ENCODE measurements at places on chromosomes 6 and 20. TPM values are rescaled to one million over a fixed set of nuclear protein-coding genes. Genes with fewer than 3 reads are reported as not detected.
A peak's percentile ranks its signal among the peaks of the same experiment; 100 is the strongest.

METTL24 gene
- 3.5 TPM for total RNA-seq

DNA sequence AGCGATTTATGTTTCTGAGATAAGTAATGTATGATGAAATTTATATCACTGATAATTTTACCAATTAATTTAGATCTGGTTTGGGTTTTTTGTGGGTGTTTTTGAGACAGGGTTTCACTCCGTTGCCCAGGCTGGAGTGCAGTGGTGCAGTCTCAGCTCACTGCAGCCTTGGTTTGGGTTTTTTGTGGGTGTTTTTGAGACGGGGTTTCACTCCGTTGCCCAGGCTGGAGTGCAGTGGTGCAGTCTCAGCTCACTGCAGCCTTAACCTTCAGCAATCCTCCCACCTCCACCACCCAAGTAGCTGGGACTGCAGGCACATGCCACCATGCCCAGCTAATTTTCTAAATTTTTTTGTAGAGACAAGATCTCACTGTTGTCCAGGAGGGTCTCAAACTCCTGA is 13.0 kb downstream of the MRS2 start:
- DNase-seq, result no peak

EGFL8 gene
- 31.3 TPM for total RNA-seq

SMLR1 gene
- not detected for total RNA-seq

TREM2 gene
- not detected for total RNA-seq

- peak; percentile 76 for DNase-seq
These were observed 52.7 kb downstream of the CDH26 start for GRCh38 chr20:60010689-60011458.

C6orf141 gene
- total RNA-seq, result 2.3 TPM

HEY2 gene
- 2.4 TPM for total RNA-seq

DNA sequence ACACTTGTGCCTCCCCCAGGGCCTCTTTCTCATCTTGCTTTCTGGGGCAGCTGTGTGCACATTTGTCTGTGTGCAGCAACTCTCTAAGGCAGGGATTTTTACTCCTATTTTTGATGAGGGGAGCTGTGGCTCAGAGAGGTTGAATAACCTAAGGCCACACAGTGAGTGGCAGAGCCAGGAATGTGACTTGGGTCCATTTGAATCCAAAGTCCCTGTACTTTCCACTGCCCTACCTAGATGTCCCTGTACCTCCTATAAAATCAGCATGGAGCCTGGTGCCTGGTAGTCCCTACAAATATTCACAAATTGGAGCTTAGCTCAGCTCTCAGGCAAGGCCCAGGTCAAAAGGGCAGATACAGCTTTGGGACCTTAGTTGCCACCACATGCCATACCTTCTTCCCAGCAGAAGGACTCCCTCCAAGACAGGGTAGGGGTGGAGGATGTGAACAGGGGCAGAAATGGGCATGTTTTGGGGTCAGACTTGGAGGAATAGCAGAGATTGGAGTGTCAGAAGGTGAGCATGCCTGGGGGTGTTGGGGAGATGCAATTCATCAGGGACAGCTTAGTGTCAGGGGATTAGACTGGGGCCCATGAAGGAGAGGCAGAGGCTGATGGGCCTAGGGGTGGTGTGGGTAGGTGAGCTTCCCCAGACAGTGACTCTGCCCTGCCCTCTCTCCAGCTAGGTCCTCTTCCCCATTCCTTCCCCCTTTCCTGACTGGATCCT is 4.1 kb upstream of the VEGFA start:
- DNase-seq, result no peak

GRCh38 chr6:45724511-45724910 is 291.1 kb downstream of the CLIC5 start:
- DNase-seq, result peak; percentile 73

MCM3 gene
- total RNA-seq, result 59.9 TPM

CAP2 gene
- 69.1 TPM for total RNA-seq

DNA sequence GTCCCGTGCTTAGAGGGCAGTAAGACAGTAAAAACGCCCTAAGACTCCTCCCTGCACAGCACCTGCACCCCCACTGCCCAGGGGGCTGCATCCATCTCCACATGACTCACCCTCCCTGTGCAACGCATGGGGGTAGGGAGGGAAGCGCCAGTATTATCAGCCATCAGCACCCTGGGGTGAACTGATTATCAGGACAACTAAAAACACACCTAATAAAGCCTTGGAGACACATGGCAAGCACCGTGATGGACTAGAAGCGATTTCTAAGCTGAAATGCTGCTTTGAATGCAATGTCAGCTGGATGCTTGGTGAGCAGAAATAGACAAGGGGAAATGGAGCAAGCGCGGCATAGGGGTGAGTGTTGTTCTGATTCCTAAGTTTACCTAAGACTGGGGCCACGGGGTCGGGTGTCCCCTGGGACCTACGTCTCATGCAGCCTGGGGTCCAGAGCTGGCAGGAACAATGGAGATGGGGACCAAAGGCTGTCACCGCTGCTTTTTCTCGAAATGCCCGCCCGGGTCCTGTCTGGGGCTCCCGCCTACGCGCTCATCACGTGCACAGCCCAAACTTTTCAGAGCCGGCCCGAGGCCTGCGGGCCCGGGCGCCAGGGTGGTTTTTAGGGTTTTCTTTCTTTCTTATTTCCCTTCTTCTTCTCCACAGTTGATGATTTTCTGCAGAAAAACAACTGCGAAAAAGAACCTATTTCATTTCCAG is 702 bp upstream of the TNFAIP3 start:
- DNase-seq, result no peak

MRPL18 gene
- total RNA-seq, result 62.6 TPM

- DNase-seq, result no peak
These were observed 190.7 kb downstream of the C6orf118 start for GRCh38 chr6:165118736-165119135.

- no peak for DNase-seq
These were observed 48.2 kb downstream of the ARHGAP18 start for GRCh38 chr6:129661536-129662405.

DNA sequence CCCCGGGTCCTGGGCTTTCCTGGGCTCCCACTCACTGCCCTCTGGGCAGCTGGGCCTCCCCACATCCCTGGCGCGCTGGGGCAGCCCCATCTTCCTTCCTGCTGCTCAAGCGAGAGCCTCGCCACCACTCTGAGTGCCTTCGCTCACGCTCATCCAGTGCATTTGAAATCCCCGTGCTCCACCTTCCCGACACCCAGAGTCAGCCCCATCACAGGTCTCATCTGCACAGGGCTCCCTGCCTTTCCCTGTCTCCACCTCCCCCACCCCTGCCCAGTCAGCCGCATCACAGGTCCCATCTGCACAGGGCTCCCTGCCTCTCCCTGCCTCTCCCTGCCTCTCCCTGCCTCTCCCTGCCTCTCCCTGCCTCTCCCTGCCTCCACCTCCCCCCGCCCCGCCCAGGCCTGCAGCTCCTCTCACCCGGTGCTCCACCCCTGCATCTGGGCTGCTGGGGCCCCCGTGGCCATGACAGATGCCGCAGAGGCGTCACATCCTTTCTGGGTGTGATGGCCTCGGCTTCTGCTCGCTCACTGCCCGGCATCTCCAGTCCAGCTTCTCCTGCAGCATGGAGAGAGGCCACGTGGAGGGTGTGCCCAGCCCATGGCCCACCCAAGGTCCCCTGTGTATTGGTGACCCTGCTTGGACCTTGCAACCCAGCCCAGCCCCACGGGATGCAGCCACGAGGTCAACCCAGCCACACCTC is 9.0 kb upstream of the BHLHE23 start:
- DNase-seq, result no peak

DNA sequence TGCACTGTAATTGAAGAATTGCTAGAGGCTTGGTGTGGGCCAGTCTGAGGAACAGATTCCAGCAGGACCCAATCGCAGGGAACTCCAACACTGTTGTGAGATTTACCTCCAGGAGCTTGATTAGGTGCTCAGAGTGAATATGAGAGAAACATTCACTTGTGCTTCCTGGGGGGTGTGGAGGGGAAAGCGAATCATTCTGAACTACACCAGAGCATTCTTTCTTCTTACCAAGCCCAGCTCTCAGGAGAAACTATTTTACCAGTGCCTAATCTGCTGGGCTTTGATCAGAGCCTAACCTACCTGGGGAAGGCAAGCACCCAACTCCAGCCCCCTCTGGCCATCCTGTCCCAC is 7.4 kb upstream of the SIRPB1 start:
- DNase-seq, result no peak

GRCh38 chr6:9482030-9482738 is 932.7 kb downstream of the TFAP2A start:
- DNase-seq, result no peak

DNA sequence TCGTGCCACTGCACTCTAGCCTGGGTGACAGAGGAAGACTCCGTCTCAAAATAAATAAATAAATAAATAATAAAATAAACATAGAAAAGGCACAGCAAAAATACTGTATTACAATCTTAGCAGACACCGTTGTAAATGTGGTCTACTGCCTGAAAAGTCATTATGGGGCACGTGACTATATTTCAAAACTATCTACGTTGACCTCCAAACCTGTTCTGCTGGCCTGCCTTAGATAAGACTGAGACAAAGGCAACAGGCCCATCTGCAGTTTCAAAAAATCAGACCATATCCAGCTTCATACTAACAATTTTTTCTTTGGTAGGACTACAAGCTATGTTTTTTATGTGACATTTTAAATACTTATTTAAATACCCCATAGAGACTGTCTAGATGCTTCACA is 59.1 kb downstream of the AGPAT4 start:
- DNase-seq, result no peak

MEA1 gene
- 23.8 TPM for total RNA-seq

GRCh38 chr6:163974322-163974721 is 559.8 kb downstream of the QKI start:
- DNase-seq, result peak; percentile 54

GRCh38 chr20:697826-698225 is 22.2 kb upstream of the SCRT2 start:
- no peak for DNase-seq

SLC12A5 gene
- total RNA-seq, result 0.21 TPM

- no peak for DNase-seq
These were observed at the start of gene RAET1E for GRCh38 chr6:149897855-149898744. TSS of gene RAET1E (minus strand) at chr6:149898113. CDS start at chr6:149890901, 7,212 bp downstream.

PREX1 gene
- total RNA-seq, result 29.4 TPM

- no peak for DNase-seq
These were observed 132.7 kb upstream of the TMEM170B start for GRCh38 chr6:11404838-11405237.

DNA sequence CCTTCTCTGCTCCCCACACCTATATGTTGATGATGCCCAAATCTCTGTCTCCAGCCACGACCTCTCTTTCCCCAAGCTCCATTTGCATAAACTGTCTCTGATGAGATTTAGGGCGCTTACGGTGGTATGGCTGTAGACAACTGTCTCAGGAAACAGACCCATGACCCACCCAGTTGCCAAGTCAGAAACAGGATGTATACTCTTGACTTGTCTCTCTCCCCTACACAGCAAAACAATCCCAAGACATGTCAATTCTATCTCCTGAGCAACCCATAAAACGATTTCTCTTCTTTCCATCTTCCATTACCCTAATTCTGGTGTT is 13.9 kb downstream of the GNL1 start:
- no peak for DNase-seq

- no peak for DNase-seq
These were observed 185.0 kb downstream of the CENPW start for GRCh38 chr6:126524811-126525326.

HSPA1L gene
- 4.5 TPM for total RNA-seq

TINAG gene
- not detected for total RNA-seq

DNA sequence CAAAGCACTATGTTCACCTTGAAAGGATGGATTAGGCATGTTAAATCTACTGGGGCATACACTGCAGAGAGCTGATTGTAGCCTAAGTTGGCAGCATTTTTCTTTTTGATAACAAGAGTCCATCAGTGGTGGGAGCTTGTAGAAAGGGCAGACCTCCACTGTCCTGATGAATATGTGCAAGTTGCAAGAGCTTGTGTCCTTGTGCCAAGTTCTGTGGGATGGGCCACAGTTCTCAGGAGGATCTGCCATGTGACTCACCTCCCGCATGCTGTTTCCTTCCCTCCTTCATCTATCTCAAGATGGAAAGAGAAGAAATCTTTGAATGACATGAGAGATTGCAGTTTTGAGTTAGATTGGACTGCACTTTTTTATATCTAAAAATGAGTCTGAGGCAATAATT is 58.3 kb upstream of the GGTLC1 start:
- DNase-seq, result no peak

DNA sequence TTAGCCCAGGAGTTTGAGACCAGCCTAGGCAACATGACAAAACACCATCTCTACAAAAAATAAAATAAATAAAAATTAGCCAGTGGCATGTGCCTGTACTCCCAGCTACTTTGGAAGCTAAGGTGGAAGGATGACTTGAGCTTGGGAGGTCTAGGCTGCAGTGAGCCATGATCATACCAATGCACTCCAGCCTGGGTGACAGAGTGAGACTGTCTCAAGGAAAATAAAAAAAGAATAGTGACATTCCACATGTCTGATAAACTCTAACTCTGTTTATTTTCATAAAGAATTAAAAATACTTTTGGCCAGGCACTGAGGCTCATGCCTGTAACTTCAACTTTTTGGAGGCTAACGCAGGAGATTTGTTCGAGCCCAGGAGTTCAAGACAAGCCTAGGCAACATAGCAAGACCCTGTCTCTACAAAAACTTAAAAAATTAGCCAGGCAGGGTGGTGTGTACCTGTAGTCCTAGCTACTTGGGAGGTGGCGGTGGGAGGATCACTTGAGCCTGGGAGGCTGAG is 115.1 kb downstream of the GJA1 start:
- no peak for DNase-seq

GRCh38 chr20:43124241-43124640 is 65.5 kb downstream of the PTPRT start:
- DNase-seq, result no peak

GRCh38 chr6:27830212-27830599 is 82.0 kb downstream of the OR2B2 start:
- DNase-seq, result no peak

GRCh38 chr6:34236131-34236442 is 586 bp upstream of the HMGA1 start:
- DNase-seq, result peak; percentile 45

- no peak for DNase-seq
These were observed 179.9 kb downstream of the ZDHHC14 start for GRCh38 chr6:157560691-157561413.

GRCh38 chr6:132788658-132789395 is 9.6 kb downstream of the SLC18B1 start:
- DNase-seq, result no peak

PRDM1 gene
- total RNA-seq, result 15.5 TPM

DNA sequence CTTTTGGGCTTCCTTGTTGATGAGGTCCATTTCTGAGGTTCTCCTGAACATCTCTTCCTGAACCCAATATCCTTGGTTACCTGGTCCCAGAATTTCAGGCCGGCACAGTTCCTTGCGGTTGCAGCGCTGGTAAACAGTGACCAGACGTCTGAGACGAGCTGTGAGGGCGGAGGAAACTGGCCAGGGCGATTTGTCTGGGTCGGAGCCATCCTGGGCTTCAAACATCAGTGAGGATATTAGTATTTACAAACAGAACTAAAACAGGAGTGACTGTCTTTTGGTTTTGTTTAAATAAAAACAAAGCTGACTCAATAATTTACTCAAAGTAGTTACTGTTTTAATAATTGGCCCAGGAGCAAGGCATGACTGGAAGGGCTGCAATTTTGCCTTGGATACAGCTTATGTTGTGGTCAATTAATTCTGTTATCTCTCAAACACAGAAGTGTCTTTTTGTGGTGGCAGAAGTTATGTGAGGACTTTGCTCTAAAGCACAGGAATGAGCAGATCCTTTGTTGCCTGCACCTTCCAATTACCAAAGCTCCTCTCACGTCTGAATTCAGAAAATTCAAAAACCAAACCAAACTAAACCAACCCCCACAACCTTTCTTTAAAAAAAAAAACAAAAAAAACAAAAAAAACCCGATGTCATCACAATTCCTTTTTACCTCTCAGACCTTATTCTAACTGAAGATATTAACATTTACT is 58.7 kb upstream of the EMILIN3 start:
- no peak for DNase-seq

GRCh38 chr6:167951781-167952511 is 45.5 kb upstream of the KIF25 start:
- no peak for DNase-seq
